NCI-H774 (cell line): ENCODE measurements at places on chromosomes 6 and 20.

DNA sequence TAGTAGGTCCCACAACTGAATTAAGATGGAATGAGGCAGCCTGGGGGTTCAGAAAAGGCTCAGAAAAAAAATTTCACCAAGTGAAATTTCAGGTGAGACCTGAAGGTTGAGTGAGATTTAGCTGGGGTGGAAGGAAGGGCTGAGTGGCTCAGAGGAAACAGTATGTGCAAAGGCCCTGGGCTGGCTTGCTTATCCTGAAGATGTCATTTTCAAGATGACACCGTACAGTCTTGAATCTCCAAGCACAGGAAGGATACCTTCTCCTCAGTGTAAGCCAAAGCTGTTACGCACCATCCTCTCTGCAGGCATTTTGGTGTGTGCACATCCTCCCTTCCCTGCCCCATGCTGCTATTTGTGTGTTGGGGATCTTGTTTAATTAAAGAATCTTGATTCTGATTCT, 43.0 kb upstream of the RANBP9 start:
- DNase-seq, result no peak

DNA sequence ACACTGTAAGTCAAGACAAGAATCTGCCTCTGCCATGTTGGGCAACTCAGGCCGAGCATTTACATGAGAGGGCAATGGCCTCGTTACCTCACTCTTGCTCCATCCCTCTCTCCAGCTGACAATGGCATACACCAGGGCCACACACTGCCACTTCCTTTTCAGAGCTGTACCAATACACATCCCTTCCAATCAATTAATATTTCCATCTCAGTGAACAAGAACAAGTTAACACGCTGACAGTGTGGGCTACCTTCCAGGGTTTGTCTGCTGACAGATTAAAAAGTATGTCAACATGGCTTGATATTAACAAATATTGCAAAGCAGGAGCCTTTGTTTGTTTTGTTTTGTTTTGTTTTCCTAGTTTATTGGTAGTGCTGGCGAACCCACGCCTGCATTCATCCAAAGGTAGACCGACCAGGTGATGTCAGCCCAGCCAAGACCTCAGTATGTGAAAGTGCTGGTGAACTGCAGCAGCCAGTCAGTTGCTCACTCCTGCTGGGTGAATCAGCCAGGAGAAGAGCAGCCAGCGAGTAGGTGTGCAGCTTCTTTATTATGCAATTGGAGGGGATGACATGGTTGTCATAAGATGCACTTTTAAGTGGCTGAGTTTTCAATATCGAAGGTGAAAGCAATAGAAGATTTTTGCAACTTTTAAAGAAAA, 487.3 kb upstream of the JARID2 start:
- peak; percentile 82 for DNase-seq

DNA sequence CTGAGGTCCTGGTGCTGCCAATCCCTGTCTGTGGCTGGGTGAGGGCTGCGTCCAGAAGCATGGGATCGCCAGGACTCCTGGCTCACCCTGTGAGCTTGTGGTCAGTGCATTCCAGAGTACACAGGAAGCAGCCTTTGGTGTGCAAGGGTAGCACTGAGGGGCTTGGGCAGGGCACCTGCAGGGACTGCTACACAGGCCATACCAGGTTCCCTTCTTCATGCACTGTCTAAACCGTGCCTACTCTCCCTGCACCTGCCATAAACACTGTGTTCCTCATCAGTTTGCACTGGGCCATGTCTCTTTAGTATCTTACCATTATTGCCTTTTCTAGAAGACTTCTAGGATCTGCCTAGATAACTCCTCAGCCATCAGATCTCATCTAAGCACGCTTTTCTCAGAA, 72.8 kb upstream of the NKX2-2 start:
- no peak for DNase-seq

- no peak for DNase-seq
These were observed 51.2 kb upstream of the FRMD1 start for GRCh38 chr6:168130168-168130696.

DNA sequence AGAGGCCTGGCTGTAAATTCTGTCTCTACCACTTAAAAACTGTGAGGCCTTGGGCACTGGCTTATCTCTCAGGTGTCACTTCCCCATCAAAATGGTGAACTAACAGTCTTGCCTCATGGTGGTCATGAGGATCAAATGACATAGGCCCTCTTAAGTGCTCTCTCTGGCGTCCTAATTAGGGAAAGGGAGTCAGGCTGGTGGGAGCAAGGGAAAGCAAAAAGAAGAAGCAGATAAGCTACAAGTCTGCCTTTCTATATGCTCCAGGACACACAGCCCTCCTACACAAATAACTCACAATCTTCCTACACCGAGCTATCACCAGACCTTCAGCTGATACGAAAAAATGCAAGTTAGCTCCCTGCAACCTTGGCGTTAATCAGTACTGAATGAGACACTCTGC, 19.5 kb upstream of the SLC22A16 start:
- DNase-seq, result no peak

DNA sequence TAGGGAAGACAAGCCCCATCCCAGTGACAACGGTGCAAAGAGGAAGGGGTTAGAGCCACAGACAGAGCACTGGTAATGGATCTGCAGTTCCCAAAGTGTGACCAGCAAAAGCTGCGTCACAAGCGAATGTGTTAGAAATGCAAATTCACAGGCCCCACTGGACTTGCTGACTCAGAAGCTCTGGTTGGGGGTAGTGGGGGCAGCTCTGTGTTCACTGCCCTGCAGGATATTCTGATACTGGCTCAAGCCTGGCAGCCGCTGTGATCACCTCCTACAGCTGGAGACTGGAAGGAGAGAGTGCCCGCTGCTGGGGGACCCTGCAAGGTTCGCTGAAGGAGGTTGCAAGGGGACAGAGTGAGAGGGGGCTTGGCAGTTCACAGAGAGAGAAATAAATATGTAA, 179.7 kb upstream of the CDH4 start:
- DNase-seq, result no peak

DNA sequence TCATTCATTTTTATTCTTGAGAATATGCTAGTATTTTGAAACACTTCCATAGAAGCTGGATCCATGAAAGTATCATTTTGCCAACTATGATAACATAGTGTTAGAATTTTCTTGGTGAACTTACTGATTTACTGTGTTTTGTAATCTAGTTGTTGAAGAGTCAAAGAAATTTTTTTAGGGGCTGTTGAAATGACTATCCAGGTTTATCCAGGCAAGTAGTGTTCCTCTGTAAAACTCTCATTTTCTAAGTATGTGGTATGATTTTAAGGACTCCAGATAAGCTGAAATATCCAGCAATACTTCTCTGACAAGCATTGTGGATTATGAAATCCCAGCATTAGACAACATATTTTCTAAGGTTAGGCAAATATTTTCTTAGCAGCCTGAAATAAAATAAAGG, 95.9 kb downstream of the GRIK2 start:
- DNase-seq, result no peak

DNA sequence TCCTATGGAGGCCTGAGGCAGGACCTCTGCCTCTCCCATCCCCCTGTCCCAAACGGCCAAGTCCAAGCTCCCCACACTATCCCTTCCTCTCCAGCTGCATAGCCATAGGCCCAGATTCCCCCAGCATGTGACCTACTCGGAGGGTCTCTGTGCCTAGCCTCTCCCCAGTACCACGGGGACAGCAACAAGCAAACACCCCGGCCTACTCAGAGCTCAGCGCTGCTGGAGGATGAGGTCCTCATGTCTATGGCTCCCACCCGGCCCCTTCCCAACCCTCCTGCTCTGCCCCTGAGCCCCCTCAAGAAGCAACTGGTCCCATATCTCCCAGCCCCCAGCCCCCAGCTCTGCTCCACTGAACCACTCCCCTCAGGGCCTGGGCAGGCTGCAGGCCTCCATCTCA, 24.2 kb downstream of the RNASET2 start:
- DNase-seq, result no peak

GRCh38 chr6:107611094-107611810, 121.3 kb downstream of the SOBP start:
- no peak for DNase-seq

- DNase-seq, result no peak
These were observed 3.9 kb downstream of the ETV7 start for GRCh38 chr6:36383606-36384005.

GRCh38 chr6:135941275-135942025, 89.9 kb downstream of the PDE7B start:
- DNase-seq, result no peak

DNA sequence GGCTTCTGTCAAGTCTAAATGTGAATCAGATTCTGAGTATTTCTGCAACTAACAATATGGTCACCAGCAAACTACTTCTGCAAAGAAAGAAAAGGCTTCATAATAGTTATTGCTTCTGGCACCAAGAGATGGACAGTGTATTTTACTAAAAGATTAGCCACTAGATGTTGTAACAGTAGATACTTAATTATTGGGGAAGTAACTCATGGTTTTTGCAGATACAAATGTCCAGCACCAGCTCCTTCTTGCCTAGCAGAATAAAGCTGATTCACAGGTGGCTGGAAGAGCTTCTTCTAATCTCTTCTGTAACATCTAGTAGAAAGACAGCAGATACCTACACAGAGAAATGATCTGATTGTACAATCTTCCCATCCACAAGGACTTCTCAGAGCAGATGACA, 21.2 kb downstream of the ATXN1 start:
- no peak for DNase-seq

- DNase-seq, result no peak
These were observed 44.8 kb downstream of the PDE10A start for GRCh38 chr6:165618241-165618640.

DNA sequence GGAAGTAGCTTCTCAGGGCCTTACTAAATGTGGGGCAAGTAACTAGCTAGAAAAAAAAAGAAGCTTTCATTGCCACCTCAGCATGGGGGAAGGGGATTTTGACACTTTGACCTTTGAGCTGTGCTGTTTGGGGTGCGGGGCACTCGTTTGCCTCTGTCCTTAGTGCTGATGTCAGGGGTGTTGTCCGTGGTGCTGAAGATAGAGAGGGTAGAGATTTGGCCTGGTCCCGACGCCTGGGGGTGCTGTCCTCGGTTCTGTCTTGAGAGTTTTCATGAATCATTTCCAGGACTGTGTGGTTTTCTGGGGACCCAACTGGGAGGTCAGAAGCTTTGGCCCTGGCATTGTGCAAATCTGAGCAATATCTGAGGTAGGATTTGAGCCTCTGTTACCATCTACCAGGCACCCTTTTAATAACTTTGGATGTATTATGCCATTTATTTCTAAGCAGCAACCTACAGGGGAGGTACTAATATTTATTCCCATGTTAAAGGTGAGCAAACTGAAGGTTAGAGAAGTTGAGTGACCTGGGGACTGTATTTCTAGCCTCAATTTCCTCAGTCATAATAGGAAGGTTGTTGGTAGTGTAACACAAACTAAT, 78.0 kb downstream of the DLGAP4 start:
- DNase-seq, result no peak

DNA sequence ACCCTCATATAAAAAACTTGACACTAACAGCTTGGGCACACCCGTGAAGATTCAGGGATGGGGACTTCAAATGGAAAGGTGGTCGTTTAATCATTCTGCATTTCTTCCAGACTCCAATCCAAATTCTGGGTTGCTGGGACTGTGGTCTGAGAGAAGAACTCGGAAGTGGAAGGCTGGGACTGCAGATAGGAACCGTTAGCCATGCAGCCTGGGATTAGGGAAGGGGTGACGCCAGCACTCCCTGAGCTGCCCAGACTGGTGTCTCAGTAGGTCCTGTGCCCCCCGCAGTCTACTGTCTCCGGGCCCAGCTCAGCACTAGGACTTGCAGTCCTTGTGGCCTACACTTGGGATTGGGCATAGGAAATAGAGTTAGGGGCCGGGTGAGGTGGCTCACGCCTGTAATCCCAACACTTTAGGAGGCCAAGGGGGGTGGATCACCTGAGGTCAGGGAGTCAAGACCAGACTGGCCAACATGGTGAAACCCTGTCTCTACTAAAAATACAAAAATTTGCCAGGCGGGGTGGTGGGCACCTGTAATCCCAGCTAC, 511 bp upstream of the CLIC1 start:
- no peak for DNase-seq
